Suppressor macrophage treated with lipopolysaccharide for 4 hours (primary cell): ENCODE measurements at places on chromosomes 12 and 14.

- peak; percentile 35 for DNase-seq
These were observed 3.9 kb downstream of the TNFRSF1A start for GRCh38 chr12:6337958-6338433.

DNA sequence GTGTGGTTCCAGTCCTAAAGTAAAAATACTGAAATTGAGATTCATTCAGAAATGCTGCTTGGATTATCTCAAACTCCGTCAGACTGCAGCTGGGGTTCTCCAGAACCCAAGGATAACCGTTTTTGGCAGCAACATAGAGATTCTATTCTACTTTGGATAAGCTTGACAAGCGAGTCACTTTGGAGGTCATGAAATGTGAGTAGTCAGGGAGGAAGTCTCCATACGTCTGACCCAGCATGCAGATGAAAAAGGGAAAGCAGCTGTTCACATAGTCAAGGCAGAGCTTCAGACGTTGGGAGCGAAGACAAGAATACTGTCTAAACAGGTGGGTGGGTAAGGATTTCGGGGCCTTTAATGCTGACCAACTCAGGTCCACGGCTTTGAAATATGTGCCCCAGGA is 14.9 kb upstream of the HSP90B1 start:
- no peak for DNase-seq

- peak; percentile 34 for DNase-seq
These were observed 9.0 kb downstream of the KCTD10 start for GRCh38 chr12:109467978-109468676.

DNA sequence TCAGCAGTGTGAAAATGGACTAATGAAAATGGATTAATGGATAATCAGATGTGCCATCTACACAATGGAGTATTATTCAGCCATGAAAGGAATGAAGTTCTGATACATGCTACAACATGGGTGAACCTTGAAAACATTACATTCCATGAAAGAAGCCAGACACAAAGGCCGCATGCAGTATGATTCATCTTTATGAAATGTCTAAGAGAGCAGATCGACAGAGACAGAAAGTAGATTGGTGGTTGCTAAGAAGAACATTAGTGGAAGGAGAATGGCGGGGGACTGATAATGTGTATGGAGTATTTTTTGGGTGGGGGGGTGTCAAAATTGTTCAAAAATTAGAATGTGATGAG is 47.3 kb downstream of the PRKAB1 start:
- no peak for DNase-seq

DNA sequence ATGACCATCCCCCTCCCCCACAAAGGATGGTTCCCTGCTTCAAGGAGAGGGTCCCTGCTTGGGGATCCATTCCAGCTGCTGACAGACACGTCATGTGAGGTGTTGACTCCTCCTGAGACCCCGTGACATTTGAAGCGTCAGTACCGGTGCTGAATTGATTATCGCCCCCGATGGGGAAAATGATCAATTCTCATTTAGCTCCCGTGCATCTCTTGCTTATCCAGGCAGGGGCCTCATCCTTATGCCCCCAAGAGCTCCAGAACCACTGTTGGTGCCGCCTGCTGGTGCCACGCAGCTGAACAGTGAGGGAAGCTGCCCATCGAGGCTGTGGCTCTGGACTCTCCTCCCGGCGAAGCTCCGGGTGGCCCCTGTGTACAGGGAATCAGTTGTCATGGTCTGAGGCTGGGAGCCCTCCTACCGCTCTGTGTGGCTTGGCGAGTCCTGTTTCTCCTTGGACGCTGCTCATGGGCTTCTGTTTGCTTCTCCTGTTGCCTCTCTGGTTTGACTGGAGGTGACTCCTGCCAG is 4.6 kb downstream of the KIF26A start:
- DNase-seq: no peak

DNA sequence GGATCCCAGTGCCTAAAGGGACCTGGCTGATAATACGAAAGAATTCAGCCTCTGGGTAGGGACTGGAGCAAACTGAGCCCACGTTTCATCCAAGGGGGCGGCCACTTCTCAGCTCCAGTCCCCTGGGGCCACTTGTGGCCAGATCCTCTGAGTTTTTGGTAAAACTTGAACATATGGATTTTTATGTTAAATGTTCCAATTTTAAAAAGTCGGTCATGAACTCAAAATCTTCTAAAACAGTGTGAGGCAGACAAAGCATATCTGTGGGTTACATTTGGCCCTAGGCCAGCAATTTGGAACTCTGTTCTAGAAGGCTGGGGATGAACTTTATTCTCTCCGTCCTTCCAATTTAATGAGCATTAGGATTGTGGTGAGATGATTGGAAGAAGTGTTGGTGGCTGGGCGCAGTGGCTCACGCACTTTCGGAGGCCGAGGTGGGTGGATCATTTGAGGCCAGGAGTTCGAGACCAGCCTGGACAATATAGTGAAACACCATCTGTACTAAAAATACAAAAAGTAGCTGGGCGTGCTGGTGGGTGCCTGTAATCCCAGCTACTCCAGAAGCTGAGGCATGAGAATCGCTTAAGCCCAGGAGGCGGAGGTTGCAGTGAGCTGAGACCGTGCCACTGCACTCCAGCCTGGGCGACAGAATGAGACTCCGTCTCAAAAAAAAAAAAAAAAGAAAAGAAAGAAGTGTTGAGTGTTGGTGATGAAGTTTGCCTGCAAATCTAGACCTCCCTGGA is 3.0 kb upstream of the PPP1CC start:
- no peak for DNase-seq

GRCh38 chr14:32682214-32682613 is 256.5 kb upstream of the NPAS3 start:
- no peak for DNase-seq

GRCh38 chr14:24725311-24725710 is 91.3 kb upstream of the GZMB start:
- no peak for DNase-seq

DNA sequence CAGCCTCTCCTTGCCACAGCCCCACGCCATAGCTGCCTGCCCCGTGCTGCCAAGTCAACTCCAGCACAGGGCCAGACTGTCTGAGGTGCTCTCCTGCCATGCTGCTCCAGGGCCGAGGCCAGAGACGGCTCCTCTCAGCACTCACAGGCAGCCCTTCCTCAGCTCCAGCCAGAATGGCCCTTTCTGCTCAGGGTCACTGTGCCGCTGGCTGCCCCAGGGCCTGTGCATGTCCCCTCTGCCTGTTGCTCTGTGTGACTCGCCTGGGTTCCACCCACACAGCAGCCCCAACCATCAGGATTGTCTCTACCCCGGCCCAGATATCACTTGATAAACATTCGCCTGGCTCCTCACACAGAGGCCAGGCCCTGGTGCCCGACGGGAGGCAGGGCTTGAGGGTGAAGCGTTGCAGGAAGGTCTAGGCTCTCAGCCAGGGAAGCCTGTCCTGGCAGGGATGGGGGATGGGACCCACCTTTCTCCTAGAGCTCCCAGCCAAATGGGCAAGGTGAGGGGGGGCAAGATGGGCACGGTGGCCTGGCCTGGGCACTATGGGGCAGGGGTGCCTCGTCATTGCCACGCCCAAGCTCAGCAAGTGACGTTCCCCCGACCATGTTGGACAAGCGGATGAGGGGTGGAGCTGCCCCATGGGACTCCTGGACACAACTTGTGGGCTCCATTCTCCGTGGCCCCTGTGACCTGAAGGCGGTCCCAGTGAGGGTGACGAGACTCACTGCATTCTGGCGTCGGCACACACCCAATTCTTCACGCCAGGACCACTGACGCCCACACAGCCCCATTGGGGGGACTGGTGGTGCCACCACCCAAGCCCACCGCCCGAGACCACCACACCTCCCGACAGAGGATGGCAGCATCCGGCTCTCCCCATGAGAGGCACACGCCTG is 27.4 kb upstream of the BTBD6 start:
- DNase-seq: no peak

GRCh38 chr12:98453070-98453469 is 62.3 kb upstream of the TMPO start:
- DNase-seq: peak; percentile 45

GRCh38 chr14:31400031-31400638 is 20.2 kb downstream of the HEATR5A start:
- DNase-seq: peak; percentile 27

GRCh38 chr14:64675312-64675711 is 28.9 kb upstream of the PLEKHG3 start:
- DNase-seq: no peak

GRCh38 chr14:23916004-23916403 is 37.6 kb upstream of the DHRS4 start:
- DNase-seq: no peak

- no peak for DNase-seq
These were observed 74.3 kb downstream of the RFLNA start for GRCh38 chr12:124369055-124369826.

GRCh38 chr12:65155784-65156183 is 13.6 kb upstream of the LEMD3 start:
- DNase-seq: peak; percentile 43

DNA sequence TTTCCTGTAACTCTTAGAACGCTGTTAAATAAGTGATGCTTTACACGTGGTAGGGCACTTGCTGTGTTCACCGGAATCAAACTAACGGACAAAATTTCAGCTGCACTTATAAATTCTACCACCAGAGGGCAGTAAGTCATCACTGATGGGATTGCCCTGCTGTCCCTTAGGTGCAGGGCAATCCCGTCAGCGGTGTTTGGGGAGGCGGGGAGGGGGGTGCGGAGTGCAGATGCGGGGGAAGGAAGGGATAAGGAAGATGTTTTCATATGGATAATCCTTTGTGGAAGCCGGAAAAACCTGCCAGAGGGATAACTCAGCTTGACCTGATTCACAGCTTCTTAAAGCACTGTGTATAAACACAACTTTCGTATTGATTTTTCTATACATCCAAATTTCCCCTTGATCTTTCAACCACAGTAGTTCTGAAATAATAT is 21.7 kb upstream of the SLC10A1 start:
- DNase-seq: peak; percentile 82

GRCh38 chr12:43208627-43209026 is 343.4 kb downstream of the ADAMTS20 start:
- no peak for DNase-seq

GRCh38 chr12:61137677-61138414 is 1122.4 kb upstream of the USP15 start:
- no peak for DNase-seq
